ENCODE measurements at places on chromosomes 12 and 14.

DNA sequence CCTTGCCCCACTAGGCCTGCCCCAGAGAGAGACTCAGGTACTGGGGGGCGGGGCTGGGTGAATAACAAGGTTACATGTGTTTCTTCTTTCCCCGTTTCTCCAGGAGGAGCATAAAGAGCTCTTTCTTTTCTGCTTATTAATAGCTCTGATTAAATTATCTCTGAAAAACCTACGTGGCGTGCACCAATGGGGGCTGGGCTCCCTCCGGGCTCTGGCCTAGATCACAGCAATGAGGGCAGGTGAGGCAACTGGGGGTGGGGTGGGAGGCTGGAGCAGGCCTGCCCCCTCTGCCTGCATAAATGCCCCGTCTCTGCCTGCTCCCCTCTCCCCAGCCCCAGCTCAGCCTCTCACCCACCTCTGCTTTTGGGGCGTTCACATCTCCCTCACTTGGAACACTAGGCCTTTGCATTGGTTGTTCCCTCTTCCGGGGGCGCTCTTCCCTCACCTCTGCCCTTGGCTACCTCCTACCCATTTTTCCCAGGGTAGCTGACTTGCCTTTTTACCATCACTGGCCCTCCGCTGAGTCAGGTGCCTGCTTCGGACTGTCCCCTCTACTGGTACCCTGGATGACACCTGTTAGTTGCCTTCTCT lies 4.1 kb upstream of the FAM222A start:
- DNase-seq = no peak

DNA sequence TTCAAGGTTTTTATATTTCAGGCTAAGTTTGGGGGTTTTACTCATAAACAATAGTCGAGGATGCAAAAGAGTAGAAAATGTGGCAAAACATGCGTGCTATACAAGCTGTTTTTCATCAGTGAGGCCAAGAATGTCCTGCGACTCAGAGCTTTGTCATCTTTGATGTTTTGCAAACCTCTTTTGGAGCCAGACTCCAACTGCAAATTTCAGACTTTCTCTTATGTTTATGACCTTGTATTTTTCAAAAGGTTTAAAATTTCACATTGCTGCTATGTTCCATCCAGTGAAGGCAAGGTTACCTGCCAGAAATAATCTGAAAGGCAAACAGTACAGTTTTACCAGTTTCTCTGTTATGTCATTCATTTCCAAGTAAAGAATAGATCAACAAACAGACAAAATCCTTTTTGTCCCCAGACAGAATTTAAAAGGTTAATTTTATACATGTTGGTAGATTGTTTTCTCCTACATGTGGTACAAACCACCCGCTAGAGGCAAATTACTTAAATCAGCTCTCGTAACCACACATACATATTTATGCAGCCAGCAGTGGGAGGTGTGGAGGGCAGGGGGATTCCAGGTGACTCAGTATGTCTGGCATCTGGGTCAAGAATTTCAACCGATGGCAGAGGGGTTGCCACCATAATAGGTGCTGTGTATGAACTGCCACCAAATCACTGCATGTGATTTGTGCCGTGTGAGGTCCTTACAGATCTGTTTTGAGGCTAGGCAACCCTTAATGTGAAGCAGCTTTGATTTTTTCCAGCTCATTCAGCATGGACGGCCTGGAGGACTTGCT lies 119.8 kb upstream of the CPM start:
- peak; percentile 21 for DNase-seq

DNA sequence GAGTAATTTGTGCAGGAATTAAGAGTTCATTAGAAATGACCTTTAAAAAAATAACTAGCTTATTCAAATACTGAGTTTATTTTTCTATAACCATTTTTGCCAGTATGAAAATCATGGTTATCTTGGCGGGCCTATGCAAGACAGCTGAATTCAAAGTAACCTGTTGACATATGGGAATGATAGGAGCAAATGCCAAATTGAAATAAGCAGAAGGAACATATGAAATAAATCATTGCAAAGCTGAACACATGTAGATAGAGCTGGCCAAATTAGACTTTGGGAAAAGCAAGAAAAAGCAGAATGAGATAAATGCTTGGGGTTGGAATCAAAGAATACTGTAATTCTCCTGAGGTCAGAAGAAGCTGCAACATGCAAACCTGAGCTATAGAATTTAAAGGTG lies 372.5 kb downstream of the ADAMTS20 start:
- DNase-seq = no peak

DNA sequence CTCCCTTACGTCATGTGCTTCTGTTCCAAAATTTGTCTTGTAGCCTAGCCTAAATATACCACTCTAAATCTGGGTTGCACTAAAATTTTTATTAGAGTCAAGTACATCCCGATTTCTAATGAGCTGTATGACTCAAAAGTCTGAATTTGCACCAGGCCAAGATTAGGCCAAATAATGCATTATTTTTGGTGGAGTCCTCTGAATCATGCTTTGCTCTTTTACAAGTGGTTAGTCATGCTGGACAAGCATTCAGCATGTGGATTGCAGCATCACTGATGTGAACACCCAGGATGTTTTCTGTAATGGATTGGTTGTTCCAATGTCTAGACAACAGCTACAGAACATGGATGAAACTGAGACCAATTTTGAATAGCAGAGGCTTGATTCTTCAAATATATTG lies 23.7 kb downstream of the HEBP1 start:
- no peak for DNase-seq

- DNase-seq = no peak
Observed at GRCh38 chr12:110846615-110847566, at the start of gene CCDC63. CCDC63 (plus strand) TSS chr12:110846987; CDS start chr12:110852955, 5,968 bp downstream.

- DNase-seq = no peak
Observed at GRCh38 chr14:92599811-92600210, 86.2 kb downstream of the RIN3 start.

DNA sequence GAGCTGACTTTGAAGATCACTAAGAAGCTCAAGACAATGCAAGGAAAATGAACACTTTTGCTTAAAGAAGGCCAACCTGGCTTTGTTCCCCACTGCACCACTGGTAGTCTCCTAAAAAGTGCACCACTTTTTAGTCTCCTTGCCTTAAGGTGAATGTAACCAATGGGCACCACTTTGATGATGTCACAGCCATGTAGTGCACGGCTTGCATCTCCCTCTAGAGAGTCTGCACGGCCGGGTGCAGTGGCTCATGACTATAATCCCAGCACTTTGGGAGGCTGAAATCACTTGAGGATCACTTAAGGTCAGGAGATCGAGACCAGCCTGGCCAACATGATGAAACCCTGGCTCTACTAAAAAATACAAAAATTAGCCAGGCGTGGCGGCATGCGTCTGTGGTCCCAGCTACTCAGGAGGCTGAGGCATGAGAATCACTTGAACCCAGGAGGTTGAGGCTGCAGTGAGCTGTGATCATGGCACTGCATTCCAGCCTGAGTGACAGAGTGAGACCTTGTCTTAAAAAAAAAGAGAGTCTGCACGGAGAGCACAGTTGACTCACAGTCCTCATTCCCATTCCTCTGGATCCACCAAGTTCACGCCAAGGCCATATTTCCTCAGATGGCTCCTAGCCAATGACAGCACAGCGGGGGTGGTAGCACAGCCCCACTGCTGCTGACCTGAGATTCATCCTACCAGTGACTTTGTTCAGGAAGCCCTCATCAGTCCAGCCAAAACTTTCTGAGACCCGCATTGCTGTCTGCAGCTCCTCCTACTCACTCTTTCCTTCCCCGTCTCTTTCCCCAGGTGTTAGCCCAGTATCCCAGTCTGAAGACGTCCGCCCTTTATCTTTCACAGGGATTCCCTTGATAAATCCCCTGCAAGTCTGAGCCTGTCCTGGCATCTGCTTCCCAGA lies 16.5 kb upstream of the IFT81 start:
- no peak for DNase-seq

DNA sequence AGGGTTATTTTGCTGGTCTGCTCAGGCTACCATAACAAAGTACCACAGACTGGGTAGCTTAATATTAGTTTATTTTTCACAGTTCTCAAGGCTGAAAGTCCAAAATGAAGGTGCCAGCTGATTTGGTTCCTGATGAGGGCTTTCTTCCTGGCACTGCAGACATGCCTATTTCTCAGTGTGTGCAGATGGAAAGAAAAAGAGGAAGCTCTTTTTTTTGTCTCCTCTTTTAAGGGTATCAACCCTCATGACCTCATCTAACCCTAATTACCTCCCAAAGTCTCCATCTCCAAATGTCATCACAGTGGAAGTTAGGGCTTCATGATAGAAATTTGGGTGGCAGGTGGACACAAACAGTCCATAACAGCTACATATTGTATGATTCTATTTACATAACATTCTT lies 25.0 kb upstream of the POLR3B start:
- DNase-seq = no peak

DNA sequence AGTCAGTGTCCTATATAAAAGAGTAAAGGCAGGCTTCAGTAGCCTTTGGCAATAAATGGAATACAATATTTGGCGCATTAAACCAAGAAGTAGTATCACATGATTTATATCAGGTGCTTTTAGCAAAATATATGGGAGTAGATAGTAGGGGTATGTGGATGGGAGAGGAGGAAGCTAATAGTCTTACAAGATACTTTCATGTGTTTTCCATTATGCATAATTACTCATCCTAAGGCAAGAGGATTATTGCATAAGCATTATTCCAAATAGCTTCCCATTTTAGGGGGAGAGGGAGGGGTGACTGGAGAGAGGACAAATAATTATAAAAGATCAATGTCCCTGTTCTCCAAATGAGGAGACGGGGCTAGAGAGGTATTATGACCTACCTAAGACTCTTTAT lies 104.3 kb downstream of the DUSP6 start:
- DNase-seq = no peak

- DNase-seq = no peak
Observed at GRCh38 chr14:78075033-78075432, 95.1 kb upstream of the NRXN3 start.

- DNase-seq = no peak
Observed at GRCh38 chr14:78721756-78722480, 551.7 kb downstream of the NRXN3 start.

DNA sequence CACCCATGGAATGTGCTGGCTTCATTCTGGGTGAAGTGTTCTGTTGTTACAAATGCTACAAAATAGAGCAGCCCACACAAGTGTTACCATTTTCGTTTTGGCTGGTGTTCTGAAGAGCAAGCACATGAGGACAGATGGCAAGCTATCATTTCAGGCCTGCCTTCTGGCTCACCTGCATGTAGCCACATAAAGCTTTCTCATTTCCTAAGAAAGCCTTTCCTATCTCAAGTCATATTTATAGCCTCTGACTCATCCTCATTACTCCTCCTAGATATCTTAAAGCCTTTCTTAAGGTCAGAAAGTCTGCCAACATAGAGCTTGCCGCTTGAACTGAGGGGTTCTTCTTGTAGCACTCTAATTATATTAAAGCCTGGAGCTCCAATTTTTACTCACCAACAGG lies 89.0 kb downstream of the PTPRR start:
- DNase-seq = no peak

DNA sequence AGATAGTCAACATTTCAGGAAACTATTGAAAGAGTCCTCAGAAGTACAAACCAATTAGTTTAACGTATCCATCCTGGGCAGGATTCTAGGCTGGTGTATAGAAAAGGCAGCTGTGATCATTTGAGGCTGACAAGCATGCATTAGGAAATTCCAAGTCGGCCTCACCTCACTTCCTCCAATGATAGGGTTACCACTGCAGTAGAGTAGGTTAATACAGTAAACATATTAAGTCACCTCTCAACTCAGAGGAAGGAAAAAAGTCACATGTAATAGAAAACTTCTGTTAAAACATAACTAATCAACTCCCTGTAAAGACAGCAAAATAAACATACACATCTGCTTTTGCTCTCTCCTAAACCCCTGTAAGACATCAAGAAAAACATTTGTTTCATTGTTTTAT lies 33.5 kb downstream of the MED13L start:
- no peak for DNase-seq

- no peak for DNase-seq
Observed at GRCh38 chr12:118432812-118433545, 56.6 kb downstream of the SUDS3 start.

GRCh38 chr12:83827193-83827592 lies 1085.4 kb downstream of the SLC6A15 start:
- DNase-seq = no peak

- no peak for DNase-seq
Observed at GRCh38 chr14:81890020-81890419, 356.4 kb upstream of the SEL1L start.

DNA sequence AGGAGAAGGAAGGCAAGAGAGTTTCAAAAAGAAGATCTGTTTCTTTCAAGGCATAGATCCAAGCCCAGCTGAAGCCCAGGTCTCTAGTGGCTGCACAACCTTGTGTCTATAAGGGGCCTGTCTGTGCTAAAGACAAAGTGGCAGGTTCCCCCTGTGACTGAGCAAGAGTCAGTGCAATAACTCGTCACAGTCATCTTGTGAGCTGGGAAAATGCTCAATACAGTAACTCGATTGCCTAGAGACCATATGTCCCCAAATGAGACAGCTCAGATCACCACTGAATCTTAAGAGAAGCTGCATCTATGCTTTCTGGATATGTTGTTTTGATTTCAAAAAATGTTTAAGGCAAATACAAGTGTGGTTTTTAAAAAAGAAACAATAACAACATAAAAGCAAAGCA lies 24.2 kb downstream of the ST8SIA1 start:
- no peak for DNase-seq

- DNase-seq = no peak
Observed at GRCh38 chr12:128091951-128092382, 175.0 kb upstream of the TMEM132C start.

DNA sequence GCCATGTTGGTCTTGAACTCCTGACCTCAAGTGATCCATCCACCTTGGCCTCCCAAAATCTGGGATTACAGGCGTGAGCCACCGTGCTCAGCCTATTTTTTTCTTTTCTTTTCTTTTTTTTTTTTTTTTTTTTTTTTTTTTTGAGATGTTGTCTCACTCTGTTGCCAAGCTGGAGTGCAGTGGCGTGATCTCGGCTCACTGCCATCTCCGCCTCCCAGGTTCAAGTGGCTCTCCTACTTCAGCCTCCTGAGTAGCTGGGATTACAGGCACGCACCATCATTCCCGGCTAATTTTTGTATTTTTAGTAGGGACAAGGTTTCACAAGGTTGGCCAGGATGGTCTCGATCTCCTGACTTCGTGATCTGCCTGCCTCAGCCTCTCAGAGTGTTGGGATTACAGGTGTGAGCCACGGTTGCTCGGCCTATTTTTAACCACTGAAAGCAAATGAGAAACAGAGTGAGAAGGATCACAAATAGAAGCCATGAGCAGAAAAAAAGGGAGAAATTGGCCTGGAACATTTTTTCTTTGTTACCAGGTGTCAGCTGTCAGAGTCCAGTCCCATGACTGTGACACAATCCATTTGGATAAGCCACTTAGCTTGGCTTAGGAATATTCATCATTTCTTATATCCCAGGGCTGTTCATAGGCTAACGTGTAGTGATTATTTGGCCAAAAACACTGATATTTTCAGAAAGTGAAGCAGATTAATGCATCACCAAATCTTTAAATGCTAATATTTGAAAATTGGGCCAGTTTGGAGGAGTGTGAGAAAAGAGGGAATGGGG lies 7.9 kb upstream of the NFKBIA start:
- DNase-seq = no peak

DNA sequence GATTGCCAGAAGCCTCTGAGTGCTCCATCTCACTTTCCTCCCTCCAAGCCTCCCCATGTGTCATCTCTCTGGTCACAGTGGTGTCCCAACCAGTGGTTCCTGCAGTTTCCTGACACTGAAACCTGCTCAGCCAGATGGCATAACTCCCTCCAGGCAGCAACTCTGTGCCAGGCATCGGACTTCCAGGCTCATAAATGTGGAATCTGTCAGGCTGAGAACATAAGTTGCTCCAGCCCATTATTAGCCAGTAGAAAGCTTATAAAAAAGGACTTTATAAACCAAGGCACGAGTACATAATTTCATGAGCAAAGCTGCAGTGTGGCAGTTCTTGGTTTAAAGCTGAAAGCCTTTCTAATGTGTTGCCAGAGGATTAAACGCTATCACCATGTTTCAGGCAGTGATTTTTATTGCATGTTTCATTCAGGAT lies 194.3 kb downstream of the DACT1 start:
- no peak for DNase-seq
